ENCODE measurements at places on chromosomes 12 and 14. TPM values are rescaled to one million over a fixed set of nuclear protein-coding genes. Genes with fewer than 3 reads are reported as not detected.

ATG2B gene
- 34.2 TPM for total RNA-seq

DAO gene
- total RNA-seq: not detected

CD163L1 gene
- 1.7 TPM for total RNA-seq

ITGA7 gene
- 6.2 TPM for total RNA-seq

CDCA3 gene
- 3.9 TPM for total RNA-seq

FOXG1 gene
- total RNA-seq: 75.5 TPM

SIX1 gene
- total RNA-seq: 0.47 TPM

KDM2B gene
- 113 TPM for total RNA-seq

TXNDC16 gene
- 73.8 TPM for total RNA-seq

TMEM119 gene
- total RNA-seq: 2.2 TPM

MORN3 gene
- 2.8 TPM for total RNA-seq

WIF1 gene
- 4.1 TPM for total RNA-seq
